AG09319 (cell line): ENCODE measurements at places on chromosomes 2 and 18.

DNA sequence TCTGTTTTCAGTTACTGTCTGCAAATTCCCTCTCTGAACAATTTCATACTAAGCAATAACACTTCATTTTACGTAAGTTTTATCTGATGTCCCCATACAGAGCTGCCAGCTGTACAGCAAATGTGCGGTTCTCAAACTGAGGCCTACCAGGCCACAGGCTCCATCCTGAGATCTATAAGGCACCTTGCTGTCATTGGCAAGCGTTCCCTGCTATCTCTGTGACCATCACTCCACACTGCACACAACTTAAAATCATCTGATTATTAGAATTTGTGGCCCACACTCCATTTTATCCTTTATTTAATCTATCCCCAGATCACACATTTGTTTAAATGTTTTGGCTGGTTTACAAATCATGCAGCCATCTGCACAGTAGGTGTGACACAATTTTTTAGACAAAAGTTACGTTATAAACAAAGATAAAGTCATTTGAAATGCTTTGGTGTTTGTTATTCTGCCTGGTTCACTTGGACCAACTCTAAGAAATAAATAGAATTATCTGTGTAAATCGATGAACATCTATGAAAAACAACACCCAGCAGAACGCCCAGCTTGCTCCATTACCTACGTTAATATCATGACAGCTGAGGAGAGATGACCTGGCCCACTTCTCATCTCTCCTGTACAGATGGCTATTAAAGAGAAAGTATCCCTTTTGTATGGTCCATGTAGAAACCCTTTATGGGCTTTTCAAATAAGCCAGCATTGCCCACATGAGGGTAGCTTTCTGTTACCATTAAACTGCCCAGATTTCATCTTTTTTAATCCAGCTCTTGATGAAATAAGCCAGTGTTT is 162.4 kb downstream of the ZNF521 start:
- DNase-seq: no peak

- no peak for DNase-seq
Measured at GRCh38 chr18:70149616-70150301, 55.7 kb downstream of the RTTN start.

GRCh38 chr2:16128746-16129610 is 188.6 kb downstream of the MYCN start:
- DNase-seq: no peak

- no peak for DNase-seq
Measured at GRCh38 chr2:60885683-60886082, 4.3 kb downstream of the REL start.

- no peak for DNase-seq
Measured at GRCh38 chr2:126890551-126891450, 7.9 kb upstream of the TEX51 start.

- no peak for DNase-seq
Measured at GRCh38 chr2:191436368-191437055, 191.3 kb downstream of the MYO1B start.

DNA sequence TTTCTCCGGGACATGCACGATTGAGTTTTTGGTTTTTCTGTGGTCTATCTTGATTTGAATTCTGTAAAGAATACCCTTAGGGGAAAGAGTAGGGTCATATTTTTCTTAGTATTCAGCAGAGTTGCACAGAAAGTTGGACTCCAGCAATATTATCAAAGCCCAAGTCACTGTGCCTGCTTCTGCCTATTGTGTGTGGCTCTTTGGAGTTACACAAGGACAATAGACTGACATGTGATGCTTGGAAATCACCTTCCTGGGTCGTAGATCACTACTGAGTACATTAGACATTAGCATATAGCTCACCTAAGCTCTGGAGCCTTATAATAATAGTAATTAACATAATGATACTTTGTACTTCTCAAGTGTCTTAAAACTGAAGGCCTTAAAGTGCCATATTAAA is 238.8 kb upstream of the FOSL2 start:
- DNase-seq: no peak

DNA sequence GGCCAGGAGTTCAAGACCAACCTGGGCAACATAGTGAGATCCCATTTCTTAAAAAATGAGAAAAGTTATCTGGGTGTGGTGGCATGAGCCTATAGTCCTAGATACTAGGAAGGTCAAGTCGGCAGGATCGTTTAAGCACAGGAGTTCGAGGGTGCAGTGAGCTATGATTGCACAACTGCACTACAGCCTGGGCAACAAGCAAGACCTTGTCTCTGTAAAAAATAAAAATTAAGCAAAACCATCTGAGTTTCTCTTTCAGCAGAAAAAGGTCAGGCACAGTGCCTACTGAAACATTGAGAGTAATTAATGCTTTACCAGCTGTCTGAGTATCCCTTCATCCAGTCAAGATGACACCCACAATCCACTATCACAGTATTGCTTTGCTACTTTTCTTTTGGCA is 258.3 kb downstream of the MBD5 start:
- no peak for DNase-seq

- no peak for DNase-seq
Measured at GRCh38 chr2:30393510-30393909, 53.5 kb upstream of the LCLAT1 start.

DNA sequence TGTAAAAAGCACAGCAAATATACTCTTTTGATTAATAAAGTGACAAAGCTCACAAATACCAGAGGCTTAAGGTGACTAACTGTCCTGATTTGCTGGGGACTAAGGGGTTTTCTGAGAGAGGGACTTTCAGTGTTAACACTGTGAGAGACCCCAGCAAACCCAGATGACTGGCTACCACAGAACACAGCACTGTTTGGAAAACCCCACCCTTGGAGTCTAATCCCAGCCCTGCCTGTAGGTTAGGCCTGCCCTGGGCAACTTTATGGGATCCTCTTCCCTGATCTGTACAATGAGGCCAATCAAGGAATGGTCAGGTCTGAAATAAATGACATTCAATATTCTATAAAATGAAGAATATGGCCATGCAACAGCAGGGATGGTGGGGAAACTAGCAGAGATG is 30.5 kb upstream of the CTAGE1 start:
- no peak for DNase-seq

GRCh38 chr2:47606172-47606571 is 176.8 kb upstream of the MSH6 start:
- DNase-seq: no peak

- no peak for DNase-seq
Measured at GRCh38 chr2:239706367-239706766, 305.5 kb upstream of the HDAC4 start.

GRCh38 chr2:197798187-197798586 is 6.2 kb upstream of the PLCL1 start:
- DNase-seq: no peak

DNA sequence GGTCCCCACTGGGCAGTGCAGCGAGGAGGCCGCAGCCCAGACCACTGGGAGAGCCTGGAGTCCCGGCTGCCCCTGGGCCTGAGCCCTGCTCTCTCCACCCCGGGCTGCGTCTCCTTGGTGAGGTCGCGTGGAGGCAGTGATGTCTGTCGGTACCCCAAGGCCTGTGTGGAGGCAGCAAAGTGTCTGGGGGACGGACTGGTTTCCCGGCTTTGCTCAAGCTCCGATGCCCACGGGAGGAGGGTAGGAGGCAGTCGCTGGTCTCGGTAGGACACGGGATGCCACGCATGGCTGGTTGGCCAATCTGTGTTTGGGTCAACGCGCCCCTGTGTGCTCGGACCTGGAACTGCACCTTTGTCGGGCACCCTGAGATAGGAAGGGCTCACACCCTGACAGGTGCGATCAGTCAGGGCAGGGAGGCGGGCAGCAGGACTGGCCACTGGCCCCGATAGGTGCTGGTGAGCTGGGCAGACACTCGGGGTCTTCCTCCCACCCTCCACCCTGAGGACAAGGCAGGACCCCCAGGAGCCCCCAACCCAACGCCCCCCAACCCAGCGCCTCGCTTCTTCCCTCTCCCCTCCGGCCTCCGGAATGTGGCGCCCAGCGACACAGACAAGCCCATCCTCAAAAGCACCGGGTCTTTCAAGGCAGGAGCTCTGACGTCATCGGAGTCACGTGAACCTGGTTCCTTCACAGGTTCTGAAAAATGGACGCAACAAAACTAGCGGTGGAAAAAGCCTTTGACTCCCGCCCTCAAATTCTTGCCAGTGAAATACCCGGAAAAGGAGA is 288.6 kb downstream of the NDUFA10 start:
- no peak for DNase-seq

GRCh38 chr18:3624935-3625741 is 175.2 kb downstream of the TGIF1 start:
- DNase-seq: peak; percentile 80

DNA sequence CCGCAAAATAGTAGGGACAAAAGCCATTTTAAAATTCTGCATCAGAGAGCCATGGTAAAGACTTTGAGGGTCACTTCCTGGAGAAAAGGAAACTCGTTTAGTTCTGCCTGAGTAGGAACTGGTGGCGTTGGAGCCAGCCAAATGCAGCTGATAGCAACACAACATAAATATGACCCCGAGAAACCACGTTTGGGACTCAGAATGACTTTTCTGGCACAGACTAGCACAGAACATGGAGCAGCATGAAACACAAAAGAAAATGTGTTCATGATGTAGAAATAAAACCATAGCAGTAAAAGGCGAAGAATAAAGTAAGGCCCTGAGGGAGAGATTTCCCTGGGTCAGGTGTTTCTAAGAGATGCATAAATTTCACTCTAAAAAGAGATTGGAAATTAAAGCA is 149.2 kb upstream of the KLHL29 start:
- DNase-seq: no peak

- DNase-seq: no peak
Measured at GRCh38 chr2:10344105-10345066, 41.7 kb downstream of the HPCAL1 start.

GRCh38 chr2:211259831-211260476 is 703.6 kb downstream of the CPS1 start:
- no peak for DNase-seq

DNA sequence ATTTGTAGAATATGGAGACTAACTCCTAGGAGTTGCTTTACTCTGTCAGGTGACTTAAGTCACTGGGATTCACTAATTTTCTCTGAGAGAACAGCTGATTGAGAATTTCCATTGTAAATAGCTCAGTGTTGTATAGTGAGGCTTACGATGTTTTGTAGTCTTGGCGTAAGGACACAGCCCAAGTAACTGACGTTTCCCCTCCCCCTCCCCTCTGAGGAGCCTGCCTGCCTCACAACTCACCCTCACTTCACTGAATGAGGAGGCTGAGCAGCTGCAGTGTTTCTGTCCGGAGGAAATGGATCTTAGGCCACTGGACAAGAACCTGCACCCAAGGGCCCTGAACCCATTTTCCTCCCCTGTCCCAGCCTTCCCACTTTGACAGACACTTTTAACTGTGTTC is 264.6 kb downstream of the PHLPP1 start:
- DNase-seq: no peak

DNA sequence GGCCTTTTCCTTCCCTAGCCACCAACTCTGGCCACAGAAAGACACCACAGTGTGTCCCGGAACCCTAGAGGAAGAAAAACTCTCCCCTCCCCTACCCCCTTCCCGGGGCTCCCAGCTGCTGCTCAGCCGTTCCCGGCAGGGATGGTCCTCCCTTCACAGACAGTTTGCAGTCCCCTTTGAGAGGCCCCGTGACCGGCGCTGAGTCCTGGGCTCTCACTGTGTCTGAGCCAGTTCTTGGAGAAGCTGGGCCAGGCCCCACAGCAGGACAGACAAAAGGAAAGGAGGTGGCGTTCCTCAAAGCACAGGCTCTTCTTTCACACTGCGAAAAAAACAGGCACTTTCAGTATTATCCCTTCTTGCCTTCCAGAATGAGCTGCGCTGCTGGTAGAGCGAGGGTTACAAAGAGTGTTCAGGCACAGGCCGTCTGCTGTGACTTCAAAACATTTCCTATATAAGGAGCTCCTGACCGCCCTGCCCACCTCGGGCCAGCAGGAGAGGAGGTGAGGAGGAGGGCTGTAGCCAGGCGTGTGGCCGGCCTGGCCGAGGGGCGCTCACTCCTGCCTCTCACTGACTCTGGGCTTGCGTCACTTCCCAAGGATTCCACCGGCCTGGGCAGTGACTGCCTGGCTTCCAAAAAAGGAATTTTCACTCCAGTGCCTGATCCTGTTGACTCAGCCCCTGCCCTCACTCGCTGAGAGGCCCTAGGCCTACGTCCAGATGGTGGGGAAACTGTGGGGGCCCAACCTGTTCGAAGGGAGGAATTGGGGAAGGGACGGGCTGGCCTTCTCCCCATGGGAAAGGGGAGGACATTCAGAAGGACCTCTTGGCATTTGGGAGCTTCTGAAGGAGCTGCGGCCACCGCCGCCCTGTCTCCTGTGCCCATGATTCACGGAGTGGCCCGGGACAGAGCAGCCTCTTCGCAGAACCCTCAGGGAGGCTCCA is 24.9 kb downstream of the CIDEA start:
- peak; percentile 93 for DNase-seq

GRCh38 chr2:170846314-170846713 is 29.6 kb downstream of the GAD1 start:
- DNase-seq: no peak

DNA sequence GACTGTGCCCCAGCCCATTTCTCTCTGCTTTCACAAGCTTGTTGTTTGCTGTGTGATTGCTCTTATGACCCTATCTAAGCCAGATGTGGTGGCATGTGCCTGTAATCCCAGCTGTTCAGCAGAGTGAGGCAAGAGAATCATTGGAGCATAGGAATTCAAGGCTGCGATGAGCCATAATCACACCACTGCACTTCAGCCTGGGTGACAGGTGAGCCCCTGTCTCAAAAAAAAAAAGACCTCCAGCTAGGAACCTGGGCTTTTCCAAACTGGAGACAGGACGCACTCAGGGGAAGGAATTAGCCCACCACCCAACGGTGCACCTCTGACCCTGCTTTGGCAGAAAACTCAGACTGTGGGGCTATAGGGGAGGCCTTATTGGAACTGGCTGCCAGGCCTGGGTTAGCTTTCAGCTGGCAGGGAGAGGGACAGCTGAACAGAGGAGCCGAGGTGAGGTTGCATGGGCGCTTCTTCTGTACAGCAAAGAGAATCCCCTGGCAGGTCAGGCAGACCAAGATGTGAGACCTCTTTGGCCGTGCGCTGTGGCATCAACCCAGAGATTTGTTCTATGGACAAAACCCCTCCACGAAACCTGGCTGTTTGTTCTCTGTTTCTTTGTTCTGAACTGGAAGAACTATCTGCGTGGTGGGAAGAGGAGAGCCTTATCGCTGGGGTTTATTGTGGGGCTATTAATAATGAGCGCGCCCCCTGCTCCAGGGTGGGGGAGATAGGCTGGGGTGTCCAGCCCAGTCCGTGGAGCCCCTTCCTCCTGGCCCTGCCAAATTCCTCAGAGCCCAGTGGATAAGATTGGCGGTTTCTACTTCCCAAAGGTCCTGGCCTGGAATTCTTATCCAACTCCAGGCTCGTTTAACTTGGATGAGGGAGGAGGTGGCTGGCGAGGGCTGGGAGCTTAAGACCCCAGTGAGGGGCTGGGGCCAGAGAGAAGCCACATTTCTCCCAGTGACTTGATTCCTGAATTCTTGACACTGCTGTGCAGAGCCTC is 38.8 kb upstream of the SMAD7 start:
- DNase-seq: no peak

- no peak for DNase-seq
Measured at GRCh38 chr2:238803996-238804870, 43.7 kb upstream of the TWIST2 start.

- no peak for DNase-seq
Measured at GRCh38 chr2:178244777-178245176, 50.5 kb downstream of the OSBPL6 start.
